ENCODE measurements at places on chromosomes 13 and 19.
A peak's percentile ranks its signal among the peaks of the same experiment; 100 is the strongest.

GRCh38 chr19:1253514-1254080, 5.2 kb downstream of the MIDN start:
- no peak for DNase-seq

DNA sequence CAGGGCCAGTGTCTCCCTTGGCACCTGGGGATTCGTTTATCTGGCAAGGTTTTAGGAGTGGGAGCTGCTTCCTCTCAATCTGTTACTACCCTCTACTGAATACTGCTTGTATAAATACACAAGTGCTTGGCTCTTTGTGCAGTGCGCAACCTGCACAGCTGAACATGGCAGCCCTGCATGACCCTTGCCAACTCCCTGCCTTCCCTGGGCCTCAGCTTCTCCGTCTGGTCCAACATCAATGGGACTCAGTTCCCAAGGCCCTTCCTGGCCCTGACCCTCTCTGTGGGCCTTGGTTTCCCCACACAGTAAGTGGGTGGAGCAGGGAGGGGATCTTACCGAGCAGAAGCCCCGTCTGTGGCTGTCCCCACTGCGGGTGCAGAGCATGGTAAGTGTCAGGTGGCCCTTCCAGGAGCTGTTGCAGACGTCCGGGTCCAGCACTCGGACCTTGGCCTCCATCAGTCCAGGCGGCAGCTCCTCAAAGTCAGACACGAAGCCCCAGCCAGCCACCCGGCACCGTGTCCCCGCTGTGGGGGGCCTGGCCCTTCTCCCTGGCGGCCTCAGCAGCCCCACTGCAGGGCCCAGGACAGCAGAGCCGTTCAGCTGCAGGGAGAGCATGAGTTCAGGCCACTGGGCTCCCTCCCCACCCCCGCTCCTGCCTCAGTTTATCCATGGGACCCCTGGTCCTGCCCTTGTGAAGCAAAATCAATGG, 8.5 kb downstream of the PRSS57 start:
- DNase-seq: no peak

DNA sequence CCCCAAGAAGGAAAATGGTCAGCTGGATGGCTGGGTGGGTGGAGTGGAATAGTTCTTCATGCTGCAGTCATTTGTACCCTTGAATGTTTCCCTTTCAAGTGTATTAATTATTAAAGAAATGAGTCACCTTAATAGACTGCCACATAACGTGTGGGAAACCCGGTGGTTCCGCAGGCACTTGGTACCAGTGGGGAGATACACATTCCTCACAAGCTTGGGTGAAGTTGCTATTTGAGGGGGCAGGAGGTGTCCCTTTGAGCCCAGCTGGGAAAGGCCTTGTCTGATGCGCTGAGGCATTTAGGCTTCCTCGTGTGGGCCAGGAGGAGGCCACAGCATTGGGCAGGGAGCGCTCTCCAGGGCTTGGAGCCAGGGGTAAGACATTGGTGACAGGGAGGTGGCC, 57.7 kb downstream of the ATP8A2 start:
- DNase-seq: no peak

DNA sequence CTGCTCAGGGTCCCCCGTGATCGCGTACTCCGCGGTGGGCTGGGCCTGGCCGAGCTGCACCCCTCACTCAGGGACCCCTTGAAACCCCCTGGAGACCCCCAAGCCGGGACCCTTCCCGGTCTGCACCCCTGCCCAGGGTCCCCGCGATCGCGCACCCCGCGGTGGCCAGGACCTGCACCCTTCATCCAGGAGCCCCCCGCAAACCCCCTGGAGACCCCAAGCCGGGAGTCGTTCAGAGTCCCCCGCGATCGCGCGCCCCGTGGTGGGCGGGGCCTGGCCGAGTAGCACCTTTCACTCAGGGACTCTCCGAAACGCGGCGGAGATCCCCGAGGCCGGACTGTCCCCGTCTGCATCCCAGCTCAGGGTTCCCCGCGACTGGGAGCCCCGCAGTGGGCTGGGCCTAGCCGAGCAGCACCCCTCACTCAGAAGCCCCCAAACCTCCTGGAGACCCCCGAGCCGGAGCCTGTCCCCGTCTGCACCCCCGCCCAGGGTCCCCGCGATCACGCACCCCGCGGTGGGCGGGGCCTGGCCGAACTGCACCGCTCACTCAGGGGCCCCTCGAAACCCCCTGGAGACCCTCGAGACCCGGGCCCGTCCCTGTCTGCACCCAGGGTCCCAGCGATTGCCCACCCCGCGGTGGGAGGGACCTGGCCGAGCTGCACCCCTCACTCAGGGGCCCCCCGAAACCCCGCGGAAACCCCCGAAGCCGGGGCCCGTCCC, 748 bp downstream of the LMNB2 start:
- peak; percentile 65 for DNase-seq

- peak; percentile 81 for DNase-seq
Observed at GRCh38 chr19:35742121-35742724, at the start of gene IGFLR1. TSS of gene IGFLR1 (minus strand) at chr19:35742452. CDS start at chr19:35741180, 1,272 bp downstream.

GRCh38 chr13:31096654-31097302, 64.9 kb downstream of the HSPH1 start:
- DNase-seq: no peak

DNA sequence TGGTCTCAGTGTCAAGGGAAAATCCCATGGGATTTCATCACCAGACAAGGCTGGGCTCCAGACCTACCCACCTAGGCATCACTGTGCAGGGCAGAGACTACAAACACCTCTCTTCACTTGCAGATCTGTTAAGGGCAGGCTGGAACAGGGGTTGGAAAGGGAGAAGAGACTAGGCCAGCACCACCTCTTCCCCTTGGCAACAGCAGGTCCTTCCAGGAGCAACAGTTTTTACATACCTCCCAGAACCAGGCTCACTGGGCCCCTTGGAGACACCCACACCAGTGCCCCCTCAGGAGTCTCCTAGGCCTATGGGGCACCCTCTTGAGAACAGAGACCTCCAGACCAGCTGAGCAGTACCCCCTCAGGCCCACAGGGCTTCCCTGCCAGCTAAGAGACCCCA, 2.5 kb upstream of the UBE2M start:
- DNase-seq: no peak

DNA sequence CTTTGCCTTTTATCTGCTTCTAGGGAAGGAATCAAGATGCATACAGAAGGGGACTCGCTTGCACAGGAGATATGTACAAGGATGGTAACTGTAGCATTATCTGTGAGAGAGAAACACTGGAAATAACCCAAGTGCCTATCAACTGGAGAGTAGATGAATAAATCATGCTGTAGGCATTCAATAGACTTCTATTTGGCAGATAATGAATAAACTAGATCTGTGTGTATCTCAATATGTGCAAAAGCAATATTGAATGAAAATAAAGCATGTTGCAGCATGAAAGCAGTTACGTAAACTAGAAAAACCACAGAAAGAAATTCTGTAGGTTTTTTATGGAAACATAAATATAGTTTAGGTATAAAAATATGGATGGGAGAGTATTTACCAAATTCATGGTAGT, 38.6 kb upstream of the RGCC start:
- no peak for DNase-seq
